ENCODE measurements at places on chromosomes 13 and 19.

- DNase-seq: no peak
Measured at GRCh38 chr13:71685072-71685471, 181.9 kb downstream of the DACH1 start.

DNA sequence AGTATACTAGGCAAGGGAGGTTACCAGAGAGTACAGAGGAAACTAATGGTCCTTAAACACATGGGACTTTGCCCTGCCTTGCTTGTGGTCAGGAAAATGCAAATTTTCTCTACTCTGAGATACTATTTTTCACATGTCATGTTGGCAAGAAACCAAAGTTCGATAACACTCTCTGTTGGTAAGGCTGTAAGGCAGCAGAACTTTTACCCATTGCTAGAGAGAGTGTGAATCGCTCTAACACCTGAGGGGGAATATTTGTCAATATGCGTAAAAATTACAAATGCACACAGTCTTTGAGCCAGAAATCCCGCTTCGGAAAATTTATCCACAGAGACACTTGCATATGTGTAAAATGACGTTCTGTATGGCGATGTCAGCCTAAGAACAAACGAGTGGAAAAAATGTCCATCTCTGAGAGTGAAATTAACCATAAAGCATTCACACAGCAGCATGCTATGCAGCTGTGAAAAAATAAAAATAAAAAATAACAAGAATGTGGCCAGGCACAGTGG lies 9.5 kb upstream of the RFX1 start:
- no peak for DNase-seq

GRCh38 chr13:112072534-112073244 lies 5.7 kb downstream of the SOX1 start:
- DNase-seq: no peak

DNA sequence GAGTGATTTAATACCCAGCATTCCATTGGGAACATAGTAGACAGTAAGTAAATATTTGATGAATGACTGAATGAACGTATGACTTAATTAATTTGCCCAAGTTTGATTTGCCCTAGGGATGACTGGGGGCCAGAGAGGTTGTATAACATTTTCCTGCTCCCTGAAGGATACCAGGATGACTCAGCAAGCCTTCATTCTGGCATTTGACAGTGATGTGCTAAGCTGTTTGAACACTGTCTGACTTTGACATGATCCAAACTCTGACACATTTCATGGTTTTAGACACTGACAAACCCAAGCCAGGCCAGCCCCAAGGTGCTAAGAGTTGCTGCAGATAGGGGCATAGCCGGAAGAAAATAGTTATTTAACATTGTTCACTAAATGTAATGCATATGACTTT lies 53.4 kb upstream of the KLF12 start:
- no peak for DNase-seq

DNA sequence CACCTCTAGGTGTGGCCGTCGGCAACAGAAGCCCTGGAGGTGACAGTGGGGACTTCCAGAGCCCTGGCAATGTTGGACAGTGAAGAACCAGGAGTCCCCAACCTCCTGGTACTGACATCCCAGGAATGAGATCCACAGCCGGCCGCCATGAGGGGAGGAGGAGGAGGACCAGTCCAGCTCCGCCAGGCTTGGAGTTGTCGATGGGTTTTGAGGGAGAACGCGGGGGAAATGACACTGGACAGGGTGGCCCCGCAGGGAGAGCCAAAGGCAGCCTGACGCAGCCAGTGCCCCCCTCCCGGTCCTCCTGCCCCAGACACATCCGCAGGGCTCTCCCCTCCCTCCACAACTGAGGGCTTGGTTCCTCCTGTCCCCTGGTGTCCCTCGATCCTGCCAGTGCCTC lies 57.9 kb downstream of the SPACA7 start:
- no peak for DNase-seq

GRCh38 chr19:50358483-50359327 lies 6.7 kb downstream of the NAPSA start:
- no peak for DNase-seq

GRCh38 chr13:91135376-91135775 lies 212.1 kb upstream of the MIR17HG start:
- DNase-seq: no peak

- no peak for DNase-seq
Measured at GRCh38 chr19:2981898-2982297, 4.5 kb downstream of the TLE6 start.

GRCh38 chr13:67043901-67044300 lies 186.2 kb downstream of the PCDH9 start:
- DNase-seq: no peak

GRCh38 chr13:40434516-40435397 lies 231.7 kb downstream of the FOXO1 start:
- DNase-seq: no peak

DNA sequence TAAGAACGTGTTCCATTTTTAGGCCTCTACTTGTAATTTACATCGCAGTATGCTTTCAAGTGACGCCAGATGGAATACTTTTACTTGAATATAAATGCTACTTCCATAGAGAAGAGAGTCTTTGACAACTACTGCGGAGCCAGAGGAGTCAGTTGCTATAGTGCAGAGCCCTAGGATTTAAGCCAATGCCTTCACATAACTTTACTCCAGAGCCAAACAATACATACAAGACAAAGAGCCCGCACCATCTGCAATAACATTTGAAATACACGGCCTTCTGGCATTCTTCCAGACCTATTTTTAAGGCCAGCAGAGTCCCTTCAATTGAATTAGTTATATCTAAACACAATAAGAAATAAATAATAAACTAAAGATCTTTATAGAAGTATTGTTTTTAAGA lies 59.4 kb downstream of the XPO4 start:
- no peak for DNase-seq

DNA sequence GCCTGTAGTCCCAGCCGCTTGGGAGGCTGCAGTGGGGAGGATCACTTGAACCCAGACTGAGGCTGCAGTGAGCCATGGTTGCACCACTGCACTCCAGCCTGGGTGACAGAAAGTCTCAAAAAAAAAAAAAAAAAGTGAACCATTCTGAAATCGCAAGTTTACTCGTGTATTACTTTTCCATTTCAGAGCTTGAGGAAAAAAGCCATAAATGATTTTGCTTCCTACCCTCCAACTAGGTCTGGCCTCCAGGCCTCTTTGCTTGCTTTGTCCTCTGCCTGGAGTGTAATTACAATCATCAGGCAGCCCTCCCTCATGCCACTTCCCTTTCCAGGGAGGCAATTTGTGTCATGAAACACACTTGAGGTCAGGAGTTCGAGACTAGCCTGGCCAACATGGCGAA lies 8.5 kb downstream of the BLVRB start:
- no peak for DNase-seq

GRCh38 chr19:3094601-3095440 lies 659 bp downstream of the GNA11 start:
- no peak for DNase-seq

GRCh38 chr13:58018865-58019264 lies 387.3 kb downstream of the PCDH17 start:
- no peak for DNase-seq

- no peak for DNase-seq
Measured at GRCh38 chr19:940591-941291, 14.9 kb downstream of the ARID3A start.

- DNase-seq: no peak
Measured at GRCh38 chr13:95298971-95299621, 2.2 kb downstream of the ABCC4 start.

- DNase-seq: peak; percentile 46
Measured at GRCh38 chr19:12828494-12828893, 5.9 kb downstream of the RTBDN start.

DNA sequence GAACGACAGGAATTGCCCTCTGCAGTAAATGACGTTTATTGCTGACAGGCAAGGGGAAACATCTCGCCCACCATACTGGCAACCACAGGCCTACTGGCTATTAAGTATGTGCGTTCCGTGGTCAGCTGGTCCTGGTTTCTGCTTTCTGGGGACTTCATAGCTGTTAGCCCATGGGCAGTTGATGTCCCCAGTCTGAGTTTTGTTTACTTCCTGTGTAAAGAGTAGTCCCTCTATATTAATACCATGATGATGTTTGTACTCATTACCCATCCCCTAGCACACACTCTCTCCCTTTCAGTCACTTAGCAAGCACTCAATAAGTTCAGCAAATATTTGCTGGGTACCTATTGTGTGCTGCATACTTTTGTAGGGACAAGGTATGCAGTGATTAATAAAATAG lies 6.5 kb upstream of the MIA start:
- DNase-seq: no peak
